Gastroesophageal sphincter (tissue), 4 donors: ENCODE measurements at places on chromosomes 3 and 15. TPM values are rescaled to one million over a fixed set of nuclear protein-coding genes. Genes with fewer than 3 reads are reported as not detected.
A peak's percentile ranks its signal among the peaks of the same experiment; 100 is the strongest.

The UPK1B gene
- total RNA-seq: not detected

The BNC1 gene
- total RNA-seq: 0.27 TPM

The CHDH gene
- 5.5 TPM for total RNA-seq

The SAMMSON gene
- total RNA-seq: 0.40 TPM

The ANKUB1 gene
- total RNA-seq: not detected

The NEIL1 gene
- 8.7 TPM for total RNA-seq

The KIF7 gene
- total RNA-seq: 19.3 TPM

The KBTBD12 gene
- total RNA-seq: 11.2 TPM

The RARB gene
- 20.5 TPM for total RNA-seq

The C3orf85 gene
- not detected for total RNA-seq

The UQCC5 gene
- total RNA-seq: 47.5 TPM

DNA sequence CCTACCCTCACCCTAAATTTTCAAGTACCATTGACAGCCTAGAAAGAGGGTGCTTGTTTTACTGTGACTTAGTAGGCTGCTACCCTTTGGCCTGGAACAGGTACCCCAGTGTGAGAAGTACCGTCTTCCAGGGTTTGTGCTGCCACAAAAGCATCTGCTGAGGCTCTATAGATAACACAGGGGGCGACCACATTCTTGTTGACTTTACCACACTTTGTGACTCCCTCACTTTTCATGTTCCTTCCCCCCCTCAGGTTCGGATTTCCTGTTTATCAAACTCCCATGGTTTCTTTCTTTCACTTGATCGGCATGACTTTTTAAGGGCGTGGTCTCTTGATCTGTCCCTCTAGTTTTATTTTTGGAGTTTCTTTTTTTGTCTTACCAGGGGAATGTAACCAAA, 23.5 kb downstream of the EXOG start:
- no peak for ATAC-seq

GRCh38 chr15:57213862-57214261, 162.4 kb upstream of the CGNL1 start:
- ATAC-seq: peak; percentile 36

DNA sequence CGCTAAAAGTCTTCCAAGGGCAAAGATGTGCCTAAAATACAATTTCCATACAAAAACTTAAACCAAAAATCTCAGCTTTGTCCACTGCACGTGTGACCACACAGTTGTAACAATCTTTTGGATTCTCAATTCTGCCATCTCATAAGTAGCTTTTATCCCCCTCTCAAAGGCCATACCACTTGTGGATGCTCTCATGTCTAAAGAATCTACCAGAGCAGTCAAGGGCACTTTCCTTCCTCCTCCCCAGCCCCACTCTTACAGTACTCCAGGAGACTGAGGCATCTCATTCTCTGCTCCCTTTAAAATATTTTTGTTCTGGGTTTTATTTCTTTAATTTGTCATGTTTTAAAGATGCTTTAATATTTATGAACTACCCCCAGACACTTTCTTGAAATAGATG, 102.3 kb upstream of the PFN2 start:
- no peak for ATAC-seq

DNA sequence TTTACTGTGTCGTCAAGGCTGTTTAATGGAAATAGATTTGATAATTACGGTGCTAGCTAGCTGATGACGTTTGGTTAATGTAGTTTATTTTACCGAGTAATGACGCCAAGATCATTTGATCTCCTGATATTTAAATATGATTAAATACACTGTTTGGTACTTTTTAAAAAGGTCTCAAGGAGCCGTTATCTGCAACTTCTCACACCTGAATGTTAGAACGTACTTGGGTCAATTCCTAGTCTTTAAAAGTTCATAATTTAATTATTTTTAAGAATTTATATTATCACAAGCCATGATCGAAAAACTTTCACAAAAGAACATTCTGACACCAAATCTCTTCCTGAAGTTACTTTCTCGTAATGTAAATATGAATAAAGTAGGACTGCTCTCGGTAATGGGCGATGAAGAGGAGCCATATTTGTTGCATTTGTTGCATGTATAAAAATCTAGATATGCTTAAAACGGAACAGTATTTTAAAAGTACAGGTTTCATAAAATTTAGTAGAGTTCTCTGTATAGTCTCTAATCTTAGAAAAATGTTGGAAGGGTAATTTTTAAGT, 16.2 kb upstream of the CHD2 start:
- ATAC-seq: no peak

DNA sequence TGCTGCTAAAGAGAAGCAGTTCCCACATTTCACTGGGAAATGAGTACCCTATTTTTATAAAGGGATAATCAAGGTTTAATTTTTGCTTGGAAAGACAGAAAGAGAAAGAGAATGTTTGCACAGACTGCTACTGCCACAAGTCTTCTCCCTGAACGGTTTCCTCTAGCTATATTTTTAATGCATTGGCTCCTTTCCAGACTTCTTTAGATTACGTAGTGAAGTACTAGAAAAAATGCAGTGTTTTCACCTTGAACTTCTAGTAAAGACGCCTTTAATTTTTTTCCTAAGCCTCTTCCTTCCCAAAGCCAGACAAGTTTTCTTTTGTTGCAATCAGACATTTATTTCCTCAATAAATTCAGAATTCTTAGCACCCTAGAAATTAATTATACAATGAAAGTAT, 248.3 kb upstream of the CCDC54 start:
- ATAC-seq: no peak

GRCh38 chr15:53196242-53196641, 406.1 kb upstream of the ONECUT1 start:
- no peak for ATAC-seq

GRCh38 chr3:191139736-191140135, 59.3 kb upstream of the OSTN start:
- no peak for ATAC-seq

GRCh38 chr3:154844863-154845262, 235.3 kb upstream of the MME start:
- no peak for ATAC-seq

DNA sequence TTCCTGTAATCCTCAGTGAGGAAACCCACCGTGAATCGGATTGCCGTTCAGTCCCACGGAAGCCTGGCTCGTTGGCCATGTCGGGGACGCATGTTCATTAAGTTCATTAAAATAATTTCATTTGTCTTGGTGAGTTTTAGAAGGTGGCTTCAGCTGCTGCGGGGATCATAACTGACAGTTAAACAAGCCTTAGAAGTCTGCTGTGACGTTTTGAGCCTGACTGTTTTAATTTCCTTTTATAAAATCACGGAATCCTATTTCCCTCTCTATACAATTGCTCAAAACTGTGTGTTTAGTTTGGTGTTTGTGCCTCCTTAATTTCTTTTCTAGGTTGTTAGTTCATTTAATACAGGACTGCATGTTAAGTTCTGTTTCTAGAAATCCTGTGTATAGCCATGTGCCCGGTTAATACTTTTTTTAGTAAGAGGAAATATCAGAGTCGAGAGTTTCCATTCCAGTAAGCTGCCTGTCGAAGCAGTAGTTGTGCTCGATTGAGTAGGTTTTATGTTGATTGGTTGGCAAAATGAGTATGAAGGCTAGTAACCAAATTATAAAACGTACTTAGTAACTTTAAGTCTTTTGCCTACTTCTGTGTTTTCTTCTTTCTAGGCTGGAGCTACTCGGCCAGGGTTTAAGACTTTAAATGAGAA, 705 bp downstream of the NIPA2 start:
- ATAC-seq: no peak

GRCh38 chr3:73804204-73804603, 179.5 kb upstream of the PDZRN3 start:
- ATAC-seq: no peak

DNA sequence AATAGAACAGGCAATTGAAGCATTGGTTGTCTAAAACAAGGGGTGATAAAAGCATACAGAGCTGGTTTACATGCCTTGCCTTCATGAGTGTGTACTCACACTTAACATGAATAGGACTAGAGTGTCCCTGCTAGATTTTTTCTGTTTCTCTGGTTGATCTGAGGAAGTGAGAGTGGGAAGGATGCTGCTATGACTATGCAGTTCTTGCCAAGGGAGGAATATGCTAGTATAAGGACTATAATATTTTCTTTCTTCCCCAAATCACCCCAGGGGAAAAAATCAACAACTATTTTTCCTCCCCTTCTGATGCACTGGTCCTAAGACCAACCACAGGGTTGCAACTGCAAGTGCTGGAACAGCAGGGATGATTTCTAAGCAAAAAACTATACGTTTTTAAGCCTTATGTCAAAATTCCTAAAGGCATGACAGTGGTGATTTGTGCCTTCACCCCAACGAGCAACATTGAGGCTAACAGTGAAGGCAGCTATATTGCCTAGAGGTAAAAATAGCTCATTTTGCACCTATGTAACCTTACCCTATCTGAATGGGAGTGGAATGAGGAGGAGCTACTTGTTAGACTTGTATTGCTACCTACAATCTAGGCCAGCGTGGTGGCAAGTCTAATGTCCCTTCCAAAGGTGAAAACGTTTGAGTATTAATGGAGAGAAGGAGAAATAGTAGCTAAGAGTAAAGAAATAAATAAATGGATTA, 33.5 kb upstream of the USP8 start:
- no peak for ATAC-seq

GRCh38 chr3:187989575-187990153, 164.3 kb upstream of the LPP start:
- ATAC-seq: no peak

GRCh38 chr3:59831394-59831793, 781.6 kb upstream of the CFAP20DC start:
- ATAC-seq: no peak

DNA sequence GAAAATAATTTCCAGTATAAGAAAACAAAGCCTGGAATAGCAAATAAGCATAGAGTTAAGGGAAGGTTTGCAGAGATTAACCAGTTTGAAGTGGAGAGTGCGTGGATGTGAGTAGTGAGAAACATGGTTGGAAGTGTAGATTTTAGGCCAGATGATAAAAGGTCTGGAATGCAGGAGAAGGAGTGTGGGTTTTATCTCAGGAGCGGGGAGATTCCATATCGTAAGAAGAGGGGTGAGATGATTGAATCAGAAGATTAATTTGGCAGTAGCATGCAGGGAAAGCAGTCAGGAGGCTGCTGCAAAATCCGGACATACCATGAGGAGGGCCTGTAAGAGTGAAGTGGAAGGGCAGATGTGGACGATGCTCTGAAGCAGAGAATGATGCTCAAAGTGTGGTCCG, 13.7 kb downstream of the PPARG start:
- no peak for ATAC-seq

- ATAC-seq: no peak
Observed at GRCh38 chr15:98676586-98677270, 28.4 kb downstream of the IGF1R start.

GRCh38 chr3:170598091-170598502, 12.2 kb upstream of the SLC7A14 start:
- ATAC-seq: no peak

GRCh38 chr15:71146580-71146982, 31.3 kb downstream of the THSD4 start:
- no peak for ATAC-seq

- ATAC-seq: no peak
Observed at GRCh38 chr3:44893097-44893496, 18.7 kb downstream of the TGM4 start.

GRCh38 chr15:80455051-80455648, 51.0 kb downstream of the ARNT2 start:
- ATAC-seq: no peak

DNA sequence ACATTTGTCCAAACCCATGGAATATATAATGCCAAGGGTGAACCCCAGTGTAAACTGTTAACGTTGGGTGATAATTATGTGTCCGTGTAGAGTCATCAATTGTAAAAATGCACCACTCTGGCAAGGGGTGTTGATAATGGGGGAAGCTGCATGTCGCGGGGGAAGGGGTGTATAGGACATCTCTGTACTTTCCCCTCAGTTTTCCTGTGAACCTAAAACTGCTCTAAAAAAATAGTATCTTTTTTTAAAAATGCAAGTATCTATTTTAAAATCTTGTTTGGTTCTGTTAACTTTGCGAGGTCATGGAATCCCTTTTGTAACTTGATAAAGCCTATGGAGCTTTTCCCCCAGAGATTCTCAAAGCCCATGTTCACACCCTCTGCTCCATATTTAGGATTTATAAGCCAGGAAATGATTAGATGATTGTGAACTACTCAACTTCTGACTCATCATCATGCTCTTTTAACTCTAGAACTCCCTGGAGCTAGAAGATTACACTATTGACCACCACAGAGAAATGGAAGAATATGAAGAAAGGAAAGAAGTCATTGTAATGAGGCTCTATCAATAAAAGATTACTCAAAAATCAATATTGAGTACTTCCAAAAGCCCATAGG, 56.1 kb upstream of the C3orf49 start:
- no peak for ATAC-seq

DNA sequence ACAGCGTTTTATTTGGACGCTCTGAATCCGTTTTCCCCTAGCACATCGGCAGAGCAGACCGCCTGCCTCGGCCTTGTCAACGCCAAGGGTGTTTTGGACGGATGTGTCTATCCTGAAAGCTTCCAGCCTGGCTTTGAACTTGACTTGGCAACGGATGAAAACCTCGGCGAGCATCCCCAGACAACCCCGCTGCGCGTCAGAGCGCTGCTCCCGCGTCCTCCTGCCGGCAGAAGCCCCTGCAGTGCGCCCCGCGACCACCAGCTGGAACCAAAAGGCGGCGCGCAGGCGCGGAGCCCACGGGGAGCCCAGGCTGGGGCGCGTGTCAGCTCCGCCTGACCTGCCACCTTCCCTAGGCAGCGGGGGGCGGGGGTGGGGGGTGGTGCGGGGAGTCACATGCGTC, 26.2 kb upstream of the ARL8B start:
- peak; percentile 57 for ATAC-seq

GRCh38 chr3:55246033-55246432, 241.1 kb downstream of the WNT5A start:
- no peak for ATAC-seq

DNA sequence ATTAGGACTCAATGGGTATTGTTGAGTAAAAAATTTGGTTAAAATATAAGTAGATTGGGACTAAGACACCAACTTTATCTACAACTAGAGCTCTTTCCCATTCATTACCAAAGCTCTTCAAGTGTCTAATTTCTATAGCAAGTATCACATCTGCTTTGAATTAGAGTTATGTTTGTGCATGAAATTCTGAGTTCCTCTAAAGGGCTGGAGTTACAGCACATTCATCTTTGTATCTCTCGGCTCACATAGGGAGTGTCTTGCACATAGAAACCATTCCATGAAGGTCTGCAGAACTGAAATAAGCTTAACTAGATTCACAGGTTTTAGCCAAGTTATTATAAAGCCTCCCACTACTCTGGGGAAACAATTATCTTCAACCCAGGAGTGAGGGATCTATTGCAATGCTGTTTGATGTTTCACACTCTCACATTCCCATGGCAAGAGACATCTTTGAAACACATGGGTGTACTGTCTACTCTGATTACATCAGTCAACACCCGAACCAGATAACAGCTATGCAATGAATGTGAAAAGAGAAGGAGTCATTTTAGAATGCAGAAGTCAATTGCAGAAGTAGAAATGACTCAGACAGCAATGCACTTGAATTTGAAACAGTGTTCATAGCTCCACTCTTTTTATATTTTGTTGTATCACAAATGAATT, 93.1 kb upstream of the KBTBD8 start:
- ATAC-seq: no peak
